Activated gamma-delta T cell treated with anti-CD3 and anti-CD28 coated beads, Interleukin-2, amount 50 U/mL, for 16 hours (primary cell): ENCODE measurements at places on chromosomes 7 and 10.
A peak's percentile ranks its signal among the peaks of the same experiment; 100 is the strongest.

- no peak for DNase-seq
Observed at GRCh38 chr7:17581301-17581700, 282.8 kb downstream of the AHR start.

GRCh38 chr10:112307358-112308124 lies 24.3 kb downstream of the TECTB start:
- no peak for DNase-seq

GRCh38 chr7:115033917-115034459 lies 112.1 kb downstream of the MDFIC start:
- DNase-seq: no peak

- DNase-seq: no peak
Observed at GRCh38 chr10:107157071-107157470, 7.4 kb downstream of the SORCS1 start.

- no peak for DNase-seq
Observed at GRCh38 chr7:46568420-46569132, 647.5 kb upstream of the IGFBP3 start.

DNA sequence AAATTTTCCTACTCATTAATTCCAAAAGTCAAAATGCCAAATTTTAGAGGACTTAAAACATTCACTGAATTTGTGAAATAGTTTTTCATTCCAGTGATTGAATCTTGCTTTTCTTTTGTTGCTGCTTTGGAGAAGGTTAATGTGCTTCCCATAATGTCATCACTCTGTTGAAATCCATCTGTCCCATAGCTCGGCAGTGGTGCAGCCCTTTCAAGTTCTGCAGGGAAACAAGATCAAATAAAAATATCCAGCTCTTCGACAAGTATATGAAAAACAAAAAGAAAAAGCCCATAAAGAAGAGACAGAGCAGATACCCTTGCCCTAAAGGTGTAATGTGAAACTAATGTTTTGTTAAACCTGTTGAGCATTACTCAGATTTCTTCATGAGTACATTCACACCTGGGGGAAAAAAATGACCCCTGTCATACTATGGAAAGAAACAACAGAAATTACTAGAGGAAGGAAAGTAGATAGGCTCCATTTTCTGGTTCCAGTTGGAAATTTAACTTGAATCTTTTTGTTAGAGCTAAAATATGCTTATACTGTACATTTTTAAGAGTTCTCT lies 35.1 kb downstream of the AGR3 start:
- no peak for DNase-seq

GRCh38 chr7:154698726-154699291 lies 304.1 kb downstream of the PAXIP1 start:
- DNase-seq: no peak

DNA sequence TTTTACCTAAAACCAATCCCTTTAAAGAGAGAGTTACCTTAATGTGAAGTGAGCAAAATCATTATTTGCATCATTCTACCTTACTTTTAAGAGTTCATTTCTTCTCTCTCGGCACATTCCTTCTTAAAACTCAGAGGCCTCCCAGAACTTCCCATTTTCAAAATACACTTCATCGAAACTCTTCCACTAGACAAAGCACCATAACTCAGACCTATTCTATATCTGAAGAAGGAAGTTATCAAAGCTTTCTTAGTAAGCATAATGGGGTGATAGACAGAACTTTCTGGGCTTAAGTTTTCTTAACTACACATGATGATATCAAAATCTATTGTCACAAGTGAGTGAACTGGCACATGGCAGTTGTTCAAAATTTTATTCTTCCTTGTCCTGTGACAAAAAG lies 24.6 kb upstream of the GNAT3 start:
- no peak for DNase-seq

GRCh38 chr7:99645590-99645989 lies 28.8 kb downstream of the ZSCAN25 start:
- no peak for DNase-seq

- no peak for DNase-seq
Observed at GRCh38 chr7:74395745-74396311, 57.9 kb upstream of the GTF2IRD1 start.

DNA sequence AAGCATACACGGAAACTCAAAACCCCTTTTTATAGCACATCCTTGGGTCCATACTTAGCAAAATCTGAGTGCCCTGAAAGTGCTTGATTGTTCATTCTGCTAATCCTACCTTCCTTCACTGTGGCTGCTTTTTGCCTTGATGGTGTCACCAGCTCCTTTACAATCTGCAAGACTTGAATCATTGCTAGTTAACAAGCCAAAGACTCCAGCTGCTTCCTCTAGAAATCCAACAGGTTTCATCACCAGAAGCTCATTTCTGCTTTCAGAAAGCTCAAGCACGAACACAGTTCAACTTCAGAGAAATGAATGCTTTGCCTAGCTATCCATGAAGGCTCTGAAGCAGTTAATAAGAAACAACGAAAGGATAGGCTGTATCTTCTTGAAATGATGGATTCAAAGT lies 38.0 kb downstream of the USP6NL start:
- DNase-seq: no peak

DNA sequence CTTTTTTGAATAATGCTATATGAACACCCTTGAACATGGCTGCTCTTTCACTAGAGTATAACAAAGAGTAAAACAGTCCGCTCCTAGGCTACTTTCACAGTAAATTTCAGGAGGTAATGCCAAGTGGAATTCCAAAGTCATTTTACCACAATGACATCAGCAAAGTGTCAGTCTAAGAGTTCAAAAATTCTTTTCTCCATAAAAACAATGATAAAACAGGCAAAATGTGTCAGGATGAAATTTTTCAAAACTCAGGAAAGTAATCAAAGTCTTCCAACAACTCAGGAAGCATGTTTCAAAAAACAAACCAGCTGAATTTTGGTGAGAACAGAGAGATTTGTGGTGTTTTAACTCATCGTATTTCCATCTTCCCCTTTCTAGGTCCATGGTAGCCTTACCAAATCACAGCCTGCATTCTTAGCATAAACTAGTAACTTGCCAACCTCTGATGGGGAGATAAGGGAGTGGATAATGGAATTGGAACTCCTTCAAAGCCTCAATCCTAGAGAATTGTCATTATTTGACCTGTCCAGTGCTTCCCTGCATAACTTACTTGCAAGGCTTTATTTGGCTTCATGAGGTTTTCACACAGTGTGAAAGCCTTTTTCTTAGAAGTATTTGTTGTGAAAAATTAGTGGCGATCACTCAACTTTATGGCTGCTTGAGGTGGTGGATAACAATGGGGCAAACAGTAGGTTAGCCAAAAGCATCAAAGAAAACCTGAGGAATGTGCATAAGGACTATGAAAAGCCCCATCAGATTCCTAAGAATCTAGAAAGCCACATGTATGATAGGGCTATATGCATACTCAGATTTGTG lies 302.7 kb downstream of the HDAC9 start:
- DNase-seq: no peak

DNA sequence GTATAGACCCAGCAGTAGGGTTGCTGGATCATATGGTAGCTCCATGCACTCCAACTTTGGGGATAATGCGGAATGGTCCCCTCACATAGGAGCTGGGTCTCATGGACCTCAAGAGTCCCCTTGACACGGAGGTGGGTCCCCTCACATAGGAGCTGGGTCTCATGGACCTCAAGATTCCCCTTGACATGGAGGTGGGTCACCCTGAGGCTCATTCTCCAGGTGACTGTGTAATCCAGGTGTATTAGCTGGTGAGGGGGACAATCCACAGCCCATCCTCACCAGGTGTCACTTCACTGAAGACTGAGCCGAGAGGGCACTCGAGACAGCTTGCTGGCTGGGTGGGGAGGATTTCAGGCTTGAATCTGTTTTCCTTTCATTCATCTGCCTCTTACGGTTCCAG lies 121.9 kb downstream of the PTPN20 start:
- DNase-seq: no peak

DNA sequence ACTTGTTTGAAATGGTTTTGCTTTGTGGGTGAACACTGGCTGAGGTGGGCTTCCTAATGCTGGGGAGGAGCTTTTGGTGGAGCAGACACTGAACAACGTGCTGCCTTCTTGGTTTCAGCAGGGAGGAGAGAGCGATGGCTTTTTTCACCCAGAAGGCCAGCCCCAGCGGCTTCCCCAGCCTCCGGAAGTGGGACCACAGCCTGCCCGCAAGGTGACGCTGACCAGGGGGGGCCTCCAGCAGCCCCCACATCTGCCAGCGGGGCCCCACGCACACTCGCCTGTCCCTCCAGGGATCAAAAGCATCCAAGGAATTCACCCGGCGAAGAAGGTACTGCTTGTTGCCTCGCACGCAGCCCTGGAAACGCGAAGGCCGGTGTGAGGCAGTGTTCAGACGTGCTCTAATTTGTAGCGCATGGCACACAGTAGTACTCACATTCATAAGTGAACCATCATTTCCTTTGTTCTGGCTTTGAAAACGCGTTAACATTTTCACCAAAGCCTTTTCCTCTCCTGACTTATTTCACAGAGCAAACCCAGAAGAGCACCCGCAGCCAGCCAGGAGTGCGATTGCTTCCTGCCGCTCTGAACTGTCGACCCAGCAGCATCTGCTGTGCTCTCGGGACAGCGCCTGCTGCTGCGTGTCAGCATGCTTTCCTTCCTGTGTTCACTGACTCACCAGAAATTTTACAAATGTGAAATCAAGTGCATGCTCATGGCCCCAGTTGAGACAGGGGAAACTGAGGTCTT lies 48.4 kb downstream of the SHH start:
- peak; percentile 25 for DNase-seq
